ENCODE measurements at places on chromosomes 16 and 17.

GRCh38 chr17:35432176-35433074 lies at the start of gene SLFN12:
TSS of gene SLFN12 (minus strand) at chr17:35432500. CDS start at chr17:35423028, 9,472 bp downstream.
- peak; percentile 83 for DNase-seq

- no peak for DNase-seq
These were observed 360.8 kb downstream of the SOX9 start for GRCh38 chr17:72481572-72481971.

DNA sequence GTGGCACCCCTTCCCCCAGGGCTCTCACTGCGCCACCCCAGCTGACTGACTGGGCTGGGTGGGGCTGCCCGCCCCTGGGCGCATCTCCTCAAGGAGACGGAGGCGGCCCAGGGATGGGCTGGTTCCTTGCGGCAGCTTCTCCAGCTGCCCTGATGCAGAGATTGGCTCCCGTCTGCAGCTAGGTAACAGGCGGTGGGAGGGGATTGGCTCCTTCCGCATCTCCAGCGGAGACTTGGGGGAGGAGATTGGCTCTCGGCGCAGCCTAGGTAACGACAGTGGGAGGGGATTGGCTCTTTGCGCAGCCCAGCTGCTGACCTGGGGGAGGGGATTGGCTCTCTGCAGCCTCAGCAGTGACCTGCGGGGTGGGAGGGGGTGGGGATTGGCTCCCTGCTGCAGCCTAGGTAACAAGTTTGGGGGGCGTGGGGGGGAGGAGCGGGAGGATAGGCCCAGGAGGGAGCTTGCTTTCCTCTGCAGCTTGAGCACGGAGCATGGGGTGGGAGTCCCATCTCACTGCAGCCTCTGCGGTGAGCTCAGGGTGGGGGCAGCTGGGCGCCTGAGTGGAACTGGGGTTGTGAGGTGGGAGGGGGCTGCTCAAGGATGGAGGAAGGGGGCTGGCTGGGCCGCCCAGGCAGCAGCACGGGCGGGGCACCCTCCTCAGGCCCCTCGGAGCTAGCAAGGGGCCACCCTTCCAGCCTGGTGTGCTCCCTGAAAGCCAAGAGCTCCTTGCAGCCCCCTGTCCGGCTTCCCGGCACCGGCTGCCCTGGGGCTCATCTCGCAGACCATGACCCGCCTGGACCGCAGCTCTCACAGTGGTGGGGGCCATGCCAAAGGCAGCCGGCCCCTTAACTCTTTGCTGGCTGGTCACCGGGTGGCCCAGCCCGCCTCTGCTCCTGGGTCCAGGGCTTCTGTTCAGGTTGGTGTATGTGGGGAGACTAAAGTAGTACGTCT lies 6.4 kb downstream of the NFE2L1 start:
- DNase-seq: no peak

GRCh38 chr17:57487573-57487972 lies 231.2 kb downstream of the MSI2 start:
- DNase-seq: no peak

- DNase-seq: no peak
These were observed 7.8 kb downstream of the BFAR start for GRCh38 chr16:14640538-14640937.

DNA sequence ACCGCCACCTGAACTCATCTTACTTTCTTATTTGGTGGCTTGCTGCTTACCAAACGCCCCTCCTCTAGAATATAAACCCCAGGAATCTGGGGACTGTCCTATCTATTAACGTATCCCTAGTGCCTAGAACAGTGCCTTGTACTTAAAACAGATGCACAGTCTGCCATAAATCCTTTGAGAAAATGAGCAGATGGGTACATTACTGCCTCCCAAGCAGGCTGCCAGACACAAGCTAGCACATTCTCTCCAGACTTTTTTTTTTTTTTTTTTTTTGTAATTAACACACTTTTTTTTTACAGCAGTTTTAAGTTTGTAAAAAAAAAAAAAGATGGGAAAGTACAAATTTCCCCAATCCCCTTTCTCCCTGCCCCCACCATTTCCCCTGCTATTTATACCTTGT lies 57.3 kb upstream of the RPL38 start:
- no peak for DNase-seq

DNA sequence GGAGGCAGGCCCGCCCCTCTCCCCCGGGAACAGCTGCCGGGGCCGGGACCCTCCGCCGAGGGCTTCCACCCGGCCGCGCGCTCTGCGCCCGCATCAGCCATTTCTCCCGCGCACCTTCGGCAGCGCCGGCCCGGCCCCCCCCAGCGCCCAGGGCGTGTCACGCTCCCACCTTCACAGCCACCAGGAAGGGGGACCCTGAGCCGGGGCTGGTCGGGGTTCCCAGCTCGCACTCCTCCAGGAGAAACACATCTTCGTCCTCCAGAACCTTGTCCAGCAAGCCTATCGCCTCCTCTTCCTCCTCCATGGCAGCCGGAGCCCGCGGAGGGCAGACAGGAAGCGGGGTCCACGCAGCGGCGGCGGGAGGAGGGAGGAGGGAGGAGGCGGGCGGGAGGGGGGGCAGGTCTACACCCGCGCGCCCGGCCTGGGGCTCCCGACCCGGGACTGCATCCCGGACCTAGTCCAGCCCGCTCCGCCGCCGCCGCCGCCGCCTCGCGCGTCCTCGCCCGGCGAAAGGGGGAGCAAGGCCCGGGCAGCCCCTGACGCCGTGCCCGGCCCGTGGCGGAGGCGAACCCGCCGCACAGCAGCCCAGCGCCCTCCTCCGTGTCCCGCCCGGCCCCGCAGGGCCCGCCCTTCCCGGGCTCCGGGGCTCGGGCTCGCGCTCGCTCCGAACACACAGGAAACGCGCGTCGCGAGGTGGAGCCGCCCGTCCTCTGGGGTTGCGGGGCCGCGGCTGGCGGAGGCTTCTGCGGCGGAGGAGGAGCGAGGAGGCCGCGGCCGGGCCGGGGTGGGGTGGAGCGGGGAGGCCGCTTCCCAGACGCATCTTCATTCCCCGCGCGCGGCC lies 70.8 kb downstream of the ABR start:
- peak; percentile 27 for DNase-seq

DNA sequence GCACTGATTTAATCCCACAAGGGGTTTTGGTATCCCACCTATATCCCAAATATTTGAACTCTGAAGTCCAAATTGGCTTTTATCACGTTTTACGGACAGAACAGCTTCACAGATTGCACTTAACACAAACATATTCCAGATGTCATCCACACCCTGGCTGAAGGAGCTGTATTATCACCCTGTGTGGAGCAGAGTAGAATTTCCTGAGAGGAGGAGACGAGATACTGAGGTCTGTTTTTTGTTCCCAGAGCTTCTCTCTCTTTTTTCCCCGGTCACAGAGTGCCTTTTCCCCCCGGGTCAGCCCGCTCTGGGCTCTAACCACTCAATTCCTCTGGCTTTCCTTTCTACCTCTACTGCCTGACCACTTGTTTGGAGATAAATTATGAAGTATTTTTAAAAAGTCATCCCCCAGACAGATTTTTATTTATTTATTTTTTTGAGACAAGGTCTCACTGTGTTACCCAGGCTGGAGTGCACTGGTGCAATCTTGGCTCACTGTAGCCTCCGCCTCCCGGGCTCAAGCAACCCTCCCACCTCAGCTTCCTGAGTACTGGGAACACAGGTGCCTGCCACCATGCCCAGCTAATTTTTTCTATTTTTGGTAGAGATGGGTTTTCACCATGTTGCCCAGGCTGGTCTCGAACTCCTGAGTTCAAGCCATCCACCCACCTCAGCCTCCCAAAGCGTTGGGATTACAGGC lies 30.7 kb downstream of the DNAH2 start:
- DNase-seq: no peak

DNA sequence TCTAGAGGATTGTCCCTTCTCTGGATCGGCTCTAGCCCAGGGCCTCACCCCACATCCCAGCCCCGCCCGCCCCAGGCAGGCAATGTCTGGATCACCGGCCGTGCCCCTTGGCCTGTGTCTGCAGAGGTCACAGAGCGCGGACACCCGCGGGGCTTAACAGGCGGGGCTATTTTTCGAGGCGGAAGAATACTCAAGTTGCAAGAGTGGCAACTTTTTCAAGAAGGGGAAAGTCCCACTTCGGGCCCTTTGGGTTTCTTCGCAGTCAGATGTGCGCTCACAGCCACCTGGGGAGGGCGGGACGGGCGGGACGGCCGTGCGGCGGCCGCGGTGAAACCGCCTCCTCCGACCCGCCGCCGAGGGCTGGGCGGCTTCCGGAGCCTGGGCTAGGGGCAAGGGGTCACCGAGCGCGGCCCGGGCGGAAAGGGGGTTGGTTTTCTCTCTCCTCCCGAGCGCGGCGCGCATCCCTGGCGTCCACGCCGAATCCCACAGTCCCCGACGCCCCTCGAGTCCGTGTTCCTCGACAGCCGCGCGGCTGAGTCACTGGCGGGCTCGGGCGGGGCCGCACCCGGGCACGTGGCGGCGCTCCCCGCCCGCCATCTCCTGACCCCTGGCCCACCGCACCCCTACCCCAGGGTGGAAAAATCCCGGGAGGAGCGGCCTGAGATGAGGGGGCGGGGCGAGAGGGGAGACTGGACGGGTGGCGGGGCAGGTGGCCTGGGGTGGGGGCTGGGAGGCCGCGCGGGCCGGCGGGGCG lies 1.2 kb upstream of the PFN1 start:
- peak; percentile 73 for DNase-seq

DNA sequence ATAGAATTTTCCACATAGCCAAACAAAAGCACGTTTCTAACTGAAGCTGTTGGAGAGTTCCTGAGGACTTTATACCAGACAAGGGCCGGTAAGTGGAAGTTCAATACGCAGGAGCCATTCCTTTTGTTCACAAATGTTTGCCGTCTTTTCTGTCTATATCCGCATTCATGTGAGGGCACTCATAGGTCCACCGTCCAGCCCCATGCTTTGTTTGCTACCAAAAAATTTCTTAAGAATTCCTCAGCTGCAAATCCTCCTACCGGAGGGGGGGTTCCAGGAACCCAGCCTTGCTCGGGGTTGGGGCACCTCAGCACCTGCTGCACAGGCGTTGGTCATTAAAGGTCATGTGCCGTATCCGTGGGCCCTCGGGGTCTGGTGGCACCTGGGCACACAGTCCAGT lies 276.8 kb downstream of the SEC14L1 start:
- DNase-seq: no peak

GRCh38 chr16:2828876-2829430 lies 1.1 kb upstream of the ZG16B start:
- no peak for DNase-seq

GRCh38 chr16:3133844-3134243 lies 985 bp upstream of the ZNF213 start:
- DNase-seq: peak; percentile 35
